ENCODE measurements at places on chromosomes 1 and 21. TPM values are rescaled to one million over a fixed set of nuclear protein-coding genes. Genes with fewer than 3 reads are reported as not detected.

The NPHP4 gene
- total RNA-seq = 31.9 TPM

The LCE1F gene
- total RNA-seq = not detected

The GLIS1 gene
- not detected for total RNA-seq

The F13B gene
- not detected for total RNA-seq

The SGIP1 gene
- 5.3 TPM for total RNA-seq

The AIRE gene
- not detected for total RNA-seq

- no peak for DNase-seq
These were observed 223.1 kb downstream of the RPS6KC1 start for GRCh38 chr1:213274140-213274539.

- no peak for DNase-seq
These were observed 165.6 kb downstream of the DSCAM start for GRCh38 chr21:40681164-40681859.

GRCh38 chr1:183628537-183628936 lies 7.0 kb downstream of the ARPC5 start:
- DNase-seq = no peak

DNA sequence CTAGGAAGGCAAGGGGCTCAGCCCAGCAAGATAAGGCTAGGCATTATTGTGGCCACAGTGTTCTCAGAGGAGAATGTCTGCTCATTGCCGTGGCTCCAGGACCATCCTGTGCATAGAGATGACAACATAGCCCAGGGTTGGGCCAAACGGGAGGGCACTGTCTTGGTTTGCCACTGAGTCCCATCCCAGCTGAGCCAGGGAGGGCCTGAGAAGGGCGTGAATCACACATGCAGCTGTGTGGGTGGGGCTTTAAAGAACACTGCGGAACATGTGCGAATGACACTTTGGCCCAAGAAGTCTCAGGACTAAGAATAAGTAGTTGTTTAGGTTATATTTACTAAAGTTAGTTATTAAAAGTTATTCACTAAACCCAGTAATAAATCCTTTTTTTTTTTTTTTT lies 18.5 kb downstream of the CHAF1B start:
- no peak for DNase-seq

DNA sequence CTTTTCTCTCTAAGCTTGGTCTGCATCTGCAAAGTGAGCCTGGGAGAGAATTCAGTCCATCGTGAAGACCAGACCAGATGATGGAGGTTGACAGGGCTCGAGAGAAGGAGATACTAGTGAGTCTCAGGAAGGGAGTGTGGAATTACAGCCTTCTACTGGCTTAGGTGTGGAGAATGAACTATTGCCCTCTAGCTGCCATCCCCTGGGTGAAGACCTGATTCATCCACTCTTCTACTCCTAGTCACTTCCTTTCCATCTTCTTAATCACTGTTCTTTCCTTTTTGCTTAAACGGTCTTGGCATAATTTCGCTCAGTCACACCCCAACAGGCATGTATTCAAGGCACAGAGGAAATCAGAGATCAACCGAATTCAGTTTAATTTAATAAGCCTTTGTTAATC lies 34.0 kb upstream of the HSD17B7 start:
- DNase-seq = no peak

DNA sequence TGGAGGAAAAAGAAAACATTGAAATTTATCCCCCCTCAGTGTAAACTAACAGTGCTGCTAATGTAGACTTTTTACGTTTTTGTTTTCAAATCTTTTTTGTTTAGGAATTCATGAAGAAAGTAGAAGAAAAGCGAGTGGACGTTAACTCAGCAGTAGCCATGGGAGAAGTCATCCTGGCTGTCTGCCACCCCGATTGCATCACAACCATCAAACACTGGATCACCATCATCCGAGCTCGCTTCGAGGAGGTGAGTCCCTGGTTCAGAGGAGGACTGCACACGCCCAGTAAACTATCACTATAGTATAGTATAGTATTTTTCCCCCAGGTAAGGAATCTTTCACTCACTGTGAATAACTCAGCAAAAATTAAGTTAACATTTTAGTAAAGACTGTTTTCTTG lies 37.8 kb upstream of the BMP8A start:
- DNase-seq = no peak

DNA sequence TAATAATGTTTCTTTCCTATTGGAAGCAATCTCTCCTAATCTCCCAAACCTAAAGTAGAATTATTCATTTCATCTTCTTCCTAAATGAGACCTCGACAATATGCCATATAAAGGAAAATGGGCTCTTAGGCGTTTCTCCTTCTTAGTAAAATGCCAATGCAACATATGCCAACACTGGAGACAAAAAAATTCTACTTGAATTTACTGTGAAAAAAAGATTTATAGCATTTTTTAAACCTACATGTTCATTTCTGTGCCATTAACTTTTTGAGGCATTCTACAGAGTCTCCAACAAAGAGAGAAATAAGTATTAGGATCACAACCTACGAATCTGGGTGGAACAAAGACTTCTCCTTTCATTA lies 1.3 kb downstream of the WDR47 start:
- no peak for DNase-seq

- no peak for DNase-seq
These were observed 827 bp downstream of the OR2B11 start for GRCh38 chr1:247456914-247457639.

DNA sequence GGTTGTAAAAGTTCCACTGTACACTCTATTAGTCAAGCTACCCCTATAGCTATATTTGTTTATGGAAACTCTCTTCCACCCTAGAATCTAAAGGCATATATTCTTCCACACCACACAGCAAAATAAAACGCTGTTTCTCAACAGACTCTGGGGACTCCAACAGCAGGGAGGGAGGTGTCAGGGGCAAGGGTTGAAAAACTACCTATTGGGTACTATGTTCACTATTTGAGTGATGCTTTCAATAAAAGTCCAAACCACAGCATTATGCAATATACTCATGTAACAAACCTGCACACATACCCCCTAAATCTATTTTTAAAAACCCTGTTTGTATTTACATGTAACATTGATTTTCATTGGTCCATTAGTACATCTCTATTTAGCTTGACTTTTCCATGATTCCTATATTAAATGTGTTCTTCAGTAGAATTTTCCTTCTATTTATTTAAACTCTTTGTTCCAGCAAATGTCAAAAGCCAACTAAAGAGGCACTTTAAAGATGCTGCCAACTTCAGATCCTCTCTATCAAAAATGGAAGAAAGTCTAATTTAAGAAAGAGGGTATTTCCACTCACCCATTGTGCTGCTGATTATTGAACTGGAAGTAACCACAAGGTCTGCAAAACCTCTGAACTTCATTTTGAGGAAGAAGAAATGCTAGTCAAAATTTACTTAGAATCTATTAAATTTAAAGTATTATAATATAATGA lies 26.2 kb downstream of the RGS7 start:
- DNase-seq = no peak

GRCh38 chr1:15731735-15732685 lies 4.0 kb upstream of the SLC25A34 start:
- no peak for DNase-seq

GRCh38 chr1:179175011-179175841 lies 54.3 kb downstream of the ABL2 start:
- peak; percentile 5 for DNase-seq

DNA sequence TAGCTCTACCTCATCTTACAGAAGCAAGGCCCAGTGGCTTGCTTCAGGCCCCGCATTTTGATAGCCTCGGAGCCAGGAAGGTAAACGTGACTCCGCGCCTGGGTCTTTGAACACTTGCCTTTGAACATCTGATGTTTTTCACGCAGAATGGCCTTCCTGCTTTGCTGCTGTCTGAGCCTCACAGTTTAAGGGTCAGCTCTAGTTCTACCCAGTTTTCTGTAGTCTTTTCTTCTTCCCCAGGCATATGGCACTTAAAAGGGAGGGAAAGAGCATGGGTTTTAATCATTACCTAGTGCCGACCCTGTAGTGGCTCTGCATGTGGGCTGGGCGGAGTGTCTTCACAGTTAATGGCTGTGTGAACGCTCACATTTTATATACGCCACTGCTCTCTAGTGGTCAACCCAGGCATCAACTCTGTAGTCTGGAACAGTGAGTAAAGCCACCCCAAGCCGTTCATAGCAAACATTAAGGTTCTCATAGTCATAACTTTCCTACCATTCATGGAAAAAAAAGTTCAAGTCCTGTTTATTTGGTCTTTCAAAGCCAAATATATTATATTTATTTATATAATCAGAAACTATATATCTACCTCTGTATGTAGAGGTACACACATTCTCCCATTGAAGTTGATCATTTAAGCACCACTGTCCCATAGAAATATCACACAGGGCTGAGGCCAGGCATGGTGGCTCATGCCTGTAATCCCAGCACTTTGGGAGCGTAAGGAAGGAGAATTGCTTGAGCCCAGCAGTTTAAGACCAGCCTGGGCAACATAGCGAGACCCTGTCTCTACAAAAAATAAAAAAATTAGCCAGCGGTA lies 78.1 kb downstream of the IER5 start:
- peak; percentile 68 for DNase-seq

- DNase-seq = no peak
These were observed 21.6 kb downstream of the IRF2BP2 start for GRCh38 chr1:234588386-234588785.

DNA sequence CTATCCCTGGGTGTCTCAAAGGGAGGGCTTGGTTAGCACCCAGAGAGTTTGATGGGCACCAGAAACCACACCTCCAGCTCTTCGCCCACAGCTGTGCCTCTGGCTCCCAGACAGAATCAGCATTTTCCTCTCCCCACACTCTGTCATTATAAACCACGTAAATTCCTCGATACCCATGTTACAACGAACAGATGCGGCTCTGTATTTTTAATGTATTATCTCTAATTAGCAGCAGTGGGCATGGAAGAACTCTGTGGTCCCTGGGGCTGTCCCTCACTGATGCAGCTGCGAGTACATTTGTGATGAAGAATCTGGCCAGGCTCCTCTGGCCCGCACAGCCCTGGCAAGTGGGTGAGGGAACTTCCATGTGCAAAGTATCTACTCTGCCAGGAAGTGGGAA lies 10.8 kb downstream of the HMGB4 start:
- no peak for DNase-seq
